ENCODE measurements at places on chromosomes 3 and 15. TPM values are rescaled to one million over a fixed set of nuclear protein-coding genes. Genes with fewer than 3 reads are reported as not detected.

COLQ gene
- total RNA-seq = 1.4 TPM

IMPG2 gene
- total RNA-seq = 0.26 TPM

- peaks cover 8% of the 10 kb centered on the region for H3K4me1 ChIP-seq
- H3K27me3 ChIP-seq = no peaks in the 10 kb centered on the region
- DNase-seq = no peak
- no peak overlapping the region for H3K27ac ChIP-seq
- H3K4me3 ChIP-seq = no peak overlapping the region
Measured at GRCh38 chr15:57445872-57446271, 69.6 kb downstream of the CGNL1 start.

- no peak overlapping the region for H3K4me3 ChIP-seq
- H3K27ac ChIP-seq = no peak overlapping the region
- no peaks in the 10 kb centered on the region for H3K36me3 ChIP-seq
- no peaks in the 10 kb centered on the region for H3K27me3 ChIP-seq
- DNase-seq = peak; percentile 60
Measured at GRCh38 chr3:176987901-176988650, 209.2 kb downstream of the TBL1XR1 start.
